GM12864 (cell line): ENCODE measurements at places on chromosomes 4 and X.

- no peak for DNase-seq
Observed at GRCh38 chr4:20899591-20899990, 199.3 kb downstream of the PACRGL start.

DNA sequence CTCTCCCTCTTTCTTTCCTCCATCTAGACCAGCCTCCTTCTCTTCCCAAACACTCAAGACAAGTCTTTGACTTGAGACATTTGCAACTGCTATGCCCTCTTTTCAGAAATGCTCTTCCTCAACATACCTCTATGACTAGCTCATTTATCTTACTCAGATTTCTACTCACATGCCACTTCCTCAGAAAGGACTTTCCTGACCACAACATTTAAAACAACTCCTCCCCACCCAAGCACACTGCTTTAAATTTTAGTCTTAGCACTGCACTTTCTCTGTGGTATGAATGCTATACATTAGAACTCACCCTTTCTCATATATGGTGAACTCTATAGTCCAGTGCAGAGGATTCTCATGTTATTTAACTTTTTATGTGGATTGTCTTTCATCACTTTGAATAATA, 28.4 kb upstream of the SULT1E1 start:
- DNase-seq: no peak

DNA sequence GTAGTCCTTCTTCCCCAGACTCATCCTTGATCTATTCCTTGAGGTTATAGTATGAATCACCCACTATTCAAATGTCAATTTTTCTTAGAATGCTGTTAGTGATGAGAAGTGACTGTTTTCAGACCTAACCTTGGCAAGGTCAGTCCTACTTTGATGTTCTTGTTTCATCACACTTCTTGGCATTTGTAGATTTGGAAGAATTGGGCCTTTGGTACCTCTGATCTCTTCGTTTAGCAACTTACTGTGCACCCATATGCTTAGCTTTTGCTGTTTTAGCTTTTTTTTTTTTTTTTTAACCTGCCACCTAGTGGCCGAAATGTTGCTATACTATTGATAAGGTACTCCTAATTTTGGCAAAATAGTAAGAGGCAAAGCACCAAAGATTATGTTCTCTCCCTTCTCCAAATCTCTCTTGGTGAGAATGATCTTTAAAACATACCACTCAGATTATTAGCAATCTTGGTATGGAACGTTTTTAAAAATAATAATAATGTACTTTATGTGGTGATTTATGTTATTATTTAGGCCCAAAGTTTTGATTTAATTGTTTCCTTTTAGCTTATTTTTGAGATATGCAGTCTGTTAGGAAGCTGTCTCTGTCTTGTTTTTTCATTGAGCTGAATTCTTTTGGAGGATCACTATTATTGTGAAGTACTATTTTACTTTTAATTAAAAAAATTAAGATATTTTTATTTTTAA, 16.6 kb downstream of the DCK start:
- no peak for DNase-seq

- DNase-seq: no peak
Observed at GRCh38 chr4:156948738-156949137, 22.9 kb downstream of the PDGFC start.

DNA sequence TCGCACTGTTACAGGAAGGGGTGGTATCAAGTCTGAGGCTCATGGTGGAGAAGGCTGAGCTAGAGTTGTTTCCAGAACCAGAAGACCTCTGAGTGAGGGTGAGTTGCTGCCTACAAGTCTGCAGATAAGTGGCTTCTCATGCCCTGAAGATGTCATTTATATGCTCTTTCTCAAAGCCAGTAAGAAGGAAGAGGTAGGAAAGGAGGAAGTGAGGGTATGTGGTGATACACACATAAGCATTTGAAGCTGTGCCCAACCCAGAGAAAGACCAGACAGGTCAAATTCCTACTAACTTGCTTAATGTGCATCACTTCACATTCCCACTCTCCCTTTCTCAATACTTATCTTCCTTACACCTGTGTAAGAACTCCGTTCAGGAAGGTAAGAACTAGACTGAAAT, at the start of gene PPBP:
PPBP (minus strand) TSS at position 130 of the 400 bp plus-strand sequence; CDS start at position 43, 87 bp downstream.
- DNase-seq: no peak

- DNase-seq: no peak
Observed at GRCh38 chr4:3315566-3315965, 22.7 kb downstream of the RGS12 start.

DNA sequence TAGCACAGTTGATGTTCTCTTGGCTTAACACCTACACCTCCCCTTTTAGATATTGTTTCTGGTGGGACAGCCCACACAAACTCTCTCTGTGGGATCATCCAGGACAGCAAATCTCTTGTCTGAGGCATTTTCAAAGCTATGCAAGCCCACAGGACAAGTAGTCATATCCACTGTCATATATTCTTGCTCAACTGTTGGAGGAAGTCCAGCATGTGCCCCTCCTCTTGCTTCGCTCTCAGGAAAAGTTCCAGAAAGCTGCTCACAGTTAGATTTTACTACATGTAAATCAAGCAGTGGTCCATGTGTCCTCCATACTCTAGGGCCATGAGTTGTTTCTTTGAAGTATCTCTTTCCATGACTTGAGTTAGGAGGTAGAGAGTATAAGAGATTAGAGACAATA, 260.7 kb downstream of the INPP4B start:
- DNase-seq: no peak

DNA sequence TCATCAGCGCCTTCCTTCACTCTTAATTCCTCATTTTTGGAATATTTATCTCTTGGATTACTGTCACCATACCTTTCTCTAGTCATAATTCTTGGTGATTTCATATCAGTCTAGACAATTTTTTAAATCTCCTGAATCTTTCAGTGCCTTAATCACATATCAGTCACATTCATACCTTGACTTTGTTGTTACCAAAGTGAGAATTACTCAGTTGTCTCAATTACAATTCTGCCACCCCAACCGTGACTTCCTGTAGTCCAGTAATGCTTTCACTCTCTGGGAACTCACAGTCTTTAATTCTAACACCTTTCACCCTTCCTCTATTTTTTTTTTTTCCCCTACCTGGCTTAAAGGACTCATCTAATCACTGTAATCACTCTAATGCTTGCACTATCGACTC, 1275.3 kb upstream of the TENM3 start:
- DNase-seq: no peak

DNA sequence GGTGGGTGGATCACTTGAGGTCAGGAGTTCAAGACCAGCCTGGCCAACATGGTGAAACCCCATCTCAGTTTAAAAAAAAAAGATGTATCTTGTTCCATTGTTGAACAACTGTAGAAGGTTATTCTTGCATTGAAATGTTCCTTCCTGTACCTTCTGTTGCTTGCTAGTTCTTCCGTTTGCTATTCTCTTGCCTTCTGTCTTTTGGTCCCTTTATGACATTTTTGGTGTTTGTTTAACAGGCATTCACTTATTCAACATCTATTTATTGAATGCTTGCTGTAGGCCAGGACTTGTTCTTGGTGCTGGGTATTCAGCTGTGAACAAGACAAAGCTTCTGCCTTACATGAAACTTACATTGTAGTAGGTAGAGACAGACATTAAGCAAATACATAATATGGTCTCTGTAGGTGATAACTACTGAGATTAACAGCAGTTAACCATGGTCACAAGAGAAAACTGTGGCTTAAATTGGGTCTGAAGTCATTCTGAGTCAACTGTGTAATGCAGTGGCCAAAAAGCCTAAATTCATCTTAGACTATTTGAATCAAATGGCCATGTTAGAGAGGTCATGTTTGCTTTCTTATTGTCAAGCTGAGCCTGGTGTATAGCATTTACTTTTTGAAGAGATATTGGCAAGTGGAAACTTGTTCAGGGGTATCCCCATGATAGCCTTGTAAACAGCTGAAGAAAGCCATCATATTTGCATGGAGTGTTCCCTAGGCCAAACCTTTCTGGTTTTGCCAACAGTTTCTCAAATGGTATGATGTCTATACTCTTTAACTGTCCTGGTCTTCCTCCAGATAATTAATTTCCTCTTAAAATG, 35.6 kb downstream of the GAB1 start:
- DNase-seq: no peak

GRCh38 chr4:138805736-138806135, 209.8 kb upstream of the NOCT start:
- DNase-seq: no peak

DNA sequence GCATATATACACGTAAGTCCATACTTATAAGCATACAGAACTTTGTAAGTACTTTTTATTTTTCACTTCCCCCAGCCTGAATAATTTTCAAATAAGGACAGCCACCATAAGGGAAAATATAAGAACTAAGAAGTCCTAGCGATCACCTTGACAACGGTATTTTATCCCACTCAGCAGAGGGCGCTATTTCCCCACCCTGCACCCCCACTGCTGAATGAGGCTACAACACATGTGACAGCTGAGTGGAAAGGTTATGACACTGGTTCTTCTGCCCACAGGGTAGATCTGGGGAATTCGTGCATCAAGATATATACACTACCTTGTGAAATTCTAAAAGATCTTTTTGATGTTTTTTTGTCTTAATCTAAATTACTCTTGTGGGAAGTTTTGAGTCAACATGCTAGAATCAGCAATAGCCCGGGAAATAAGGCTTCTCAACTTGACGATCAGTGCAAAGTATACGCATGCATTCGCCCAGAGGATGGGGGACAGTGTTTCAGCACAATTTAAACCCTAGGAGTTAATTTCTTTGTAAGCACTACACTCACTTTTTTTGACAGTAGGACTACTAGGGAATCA, 151.5 kb downstream of the CORIN start:
- no peak for DNase-seq

- DNase-seq: no peak
Observed at GRCh38 chrX:133561251-133561650, 146.0 kb upstream of the GPC4 start.

GRCh38 chrX:127888767-127889166, 163.4 kb downstream of the ACTRT1 start:
- no peak for DNase-seq

GRCh38 chr4:74161666-74162450, 3.9 kb downstream of the MTHFD2L start:
- DNase-seq: no peak

DNA sequence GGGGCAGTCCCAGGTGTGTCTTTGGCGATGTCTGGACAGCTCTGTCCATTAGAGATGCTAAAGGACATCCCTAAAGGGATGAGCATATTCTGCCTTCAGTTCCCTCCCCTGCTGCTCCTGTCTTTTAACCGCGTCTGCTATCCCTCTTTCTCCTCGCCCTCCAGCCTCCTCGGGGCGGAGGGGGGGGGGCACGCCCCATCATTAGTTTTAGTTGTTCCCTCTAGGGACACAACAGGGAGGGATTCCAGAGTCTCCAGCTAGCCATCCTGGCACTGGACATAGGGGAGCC, 1.1 kb downstream of the MSL3 start:
- DNase-seq: no peak

DNA sequence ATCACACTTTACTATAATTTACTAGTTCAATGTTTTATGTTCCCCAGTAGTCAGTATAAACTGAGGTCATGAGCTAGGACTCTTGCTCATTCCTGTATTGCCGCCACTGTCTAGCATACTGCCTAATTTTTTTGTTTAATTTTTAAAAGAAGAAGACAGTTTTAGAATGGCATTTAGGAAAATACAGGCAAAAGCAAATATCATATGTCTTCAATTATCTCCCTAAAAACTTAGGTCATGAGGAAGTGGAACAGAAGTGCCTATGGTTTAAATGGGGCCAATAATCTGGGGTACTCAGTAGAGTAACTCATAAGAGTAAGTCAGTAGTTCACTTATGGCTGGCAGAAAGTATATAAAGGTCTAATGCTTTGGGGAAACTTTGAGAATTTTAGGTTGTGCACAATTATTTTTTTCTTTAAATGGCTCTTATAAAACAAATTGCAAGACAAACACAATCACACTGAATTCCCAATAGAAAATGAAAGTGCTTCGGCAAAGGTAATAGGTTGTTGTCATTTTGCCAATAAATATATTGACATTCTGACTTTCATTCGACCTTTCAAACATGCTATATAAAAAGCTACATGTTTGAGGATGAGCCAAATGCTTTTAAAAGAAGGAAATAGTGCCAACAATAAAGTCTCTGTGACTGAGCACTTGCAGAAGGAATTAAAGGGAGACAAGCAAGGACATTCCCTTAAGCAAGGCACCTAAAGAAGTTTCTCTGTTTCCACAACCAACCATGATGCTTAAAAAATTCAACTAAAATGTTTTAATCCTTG, 390.1 kb downstream of the PDGFC start:
- no peak for DNase-seq
